Right lobe of liver (tissue), 6 donors: ENCODE measurements at places on chromosomes 3 and 15. TPM values are rescaled to one million over a fixed set of nuclear protein-coding genes. Genes with fewer than 3 reads are reported as not detected.
A peak's percentile ranks its signal among the peaks of the same experiment; 100 is the strongest.

- no peaks in the 10 kb centered on the region for H3K27me3 ChIP-seq
- no peaks in the 10 kb centered on the region for H3K36me3 ChIP-seq
- no peak overlapping the region for H3K27ac ChIP-seq
These were observed 40.7 kb downstream of the MYRIP start for GRCh38 chr3:39849992-39850715.

DNA sequence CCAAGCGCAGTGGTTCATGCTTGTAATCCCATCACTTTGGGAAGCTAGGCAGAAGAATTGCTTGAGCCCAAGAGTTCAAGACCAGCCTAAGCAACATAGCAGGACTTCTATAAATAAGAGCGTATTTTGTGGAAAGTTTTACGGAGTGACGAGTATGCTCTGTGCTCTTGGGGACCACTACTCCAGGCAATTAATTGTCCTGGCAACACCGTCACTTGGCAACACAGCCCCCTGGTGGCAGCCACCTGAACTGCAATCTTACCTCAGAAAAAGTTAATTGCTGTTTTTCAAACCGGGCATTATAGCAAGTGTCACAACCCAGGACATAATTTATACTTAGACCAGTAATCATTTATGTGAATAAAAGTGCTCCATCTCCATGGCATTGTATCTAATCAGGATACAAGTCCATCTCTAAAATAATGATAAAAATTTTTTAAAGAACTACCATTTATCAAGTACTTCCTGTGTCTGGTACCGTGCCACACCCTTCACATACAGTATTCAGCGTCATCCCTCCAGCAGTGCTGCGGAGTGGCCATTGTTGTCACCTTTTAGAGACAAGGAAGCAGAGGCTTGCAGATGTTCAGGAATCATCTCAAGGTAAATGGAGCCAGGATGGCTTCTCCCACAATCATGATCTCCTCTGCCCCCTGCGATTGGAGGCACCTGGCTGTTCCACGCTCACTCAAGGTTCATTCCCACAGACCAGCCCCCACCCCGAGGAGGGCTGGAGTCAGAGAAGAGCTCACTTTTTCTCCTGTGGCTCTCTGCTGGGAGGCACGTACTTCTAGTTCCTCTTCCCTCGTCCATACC is 34.5 kb downstream of the PLA2G4D start:
- H3K36me3 ChIP-seq, result no peaks in the 10 kb centered on the region
- DNase-seq, result peak; percentile 57
- peaks cover 25% of the 10 kb centered on the region for H3K4me1 ChIP-seq
- no peak overlapping the region for H3K27ac ChIP-seq

- no peak for DNase-seq
- H3K27me3 ChIP-seq, result no peaks in the 10 kb centered on the region
- no peak overlapping the region for H3K27ac ChIP-seq
- H3K4me1 ChIP-seq, result no peaks in the 10 kb centered on the region
These were observed 49.3 kb upstream of the XCR1 start for GRCh38 chr3:46076606-46077005.

GRCh38 chr3:90095811-90096210 is 988.4 kb downstream of the EPHA3 start:
- no peak overlapping the region for H3K4me3 ChIP-seq
- no peak for DNase-seq

DNA sequence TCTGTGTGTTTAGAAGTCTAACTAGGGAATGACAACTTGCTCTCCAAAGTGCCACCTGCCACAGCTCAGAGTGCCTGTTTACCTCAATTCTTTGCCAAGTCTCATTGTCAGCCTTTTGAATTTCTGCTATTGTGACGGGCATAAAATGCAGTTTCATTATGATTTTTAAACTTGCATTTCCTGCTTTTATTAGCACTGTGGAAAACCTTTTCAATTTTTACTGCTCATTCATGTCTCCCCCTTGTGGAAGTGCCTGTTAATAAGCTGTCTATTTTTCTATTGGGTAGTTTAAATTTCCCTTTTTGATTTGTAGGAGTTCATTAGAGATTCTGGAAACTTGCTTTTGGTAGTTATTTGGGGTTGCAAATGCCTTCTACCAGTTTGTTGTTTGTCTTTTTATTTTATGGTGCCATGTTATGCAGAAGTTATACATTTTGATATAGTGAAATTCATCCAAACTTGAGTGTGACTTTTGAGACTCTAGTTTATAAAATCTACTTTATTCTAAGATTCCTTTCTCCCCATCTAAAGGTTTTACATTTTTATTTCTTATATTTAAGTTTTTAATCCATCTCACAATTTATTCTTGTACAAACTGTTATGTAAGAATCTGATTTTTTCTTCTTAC is 53.9 kb upstream of the FRMD4B start:
- no peak overlapping the region for H3K27ac ChIP-seq
- no peaks in the 10 kb centered on the region for H3K36me3 ChIP-seq
- no peak for DNase-seq
- H3K4me1 ChIP-seq, result no peaks in the 10 kb centered on the region
- H3K4me3 ChIP-seq, result no peak overlapping the region

- H3K4me1 ChIP-seq, result peaks cover 20% of the 10 kb centered on the region
- H3K27me3 ChIP-seq, result no peaks in the 10 kb centered on the region
- no peak for DNase-seq
- H3K27ac ChIP-seq, result peak overlapping the region; percentile 21
- no peaks in the 10 kb centered on the region for H3K36me3 ChIP-seq
These were observed 65.1 kb downstream of the SLC12A8 start for GRCh38 chr3:125147491-125147820.

SHISA5 gene
- 116 TPM for total RNA-seq

KLHL40 gene
- not detected for total RNA-seq

TLR9 gene
- 0.59 TPM for total RNA-seq

CHRNA3 gene
- total RNA-seq, result not detected
